ENCODE measurements at places on chromosomes 2 and 18.

DNA sequence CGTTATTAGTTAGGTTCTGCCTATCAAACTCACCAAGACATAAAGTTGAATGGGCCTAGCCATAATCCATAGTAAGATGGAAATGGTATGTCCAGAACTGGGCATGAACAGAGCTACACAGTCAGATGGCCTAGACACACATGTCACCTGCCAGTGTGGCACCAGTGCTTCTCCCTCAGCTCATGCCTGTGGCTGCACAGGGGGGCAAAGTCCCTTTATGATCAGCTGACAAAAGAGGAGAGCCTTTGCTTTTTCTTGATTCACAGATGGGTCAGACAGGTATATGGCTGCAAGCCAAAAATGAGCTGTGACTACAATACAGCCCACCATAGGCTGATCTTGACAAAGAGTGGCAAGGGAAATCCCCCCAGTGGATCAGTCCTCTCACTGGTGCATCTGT, 28.3 kb upstream of the STARD7 start:
- DNase-seq, result no peak

GRCh38 chr2:20603791-20604190, 47.1 kb downstream of the HS1BP3 start:
- no peak for DNase-seq

GRCh38 chr2:241957276-241957675, 87.7 kb downstream of the RTP5 start:
- DNase-seq, result no peak

DNA sequence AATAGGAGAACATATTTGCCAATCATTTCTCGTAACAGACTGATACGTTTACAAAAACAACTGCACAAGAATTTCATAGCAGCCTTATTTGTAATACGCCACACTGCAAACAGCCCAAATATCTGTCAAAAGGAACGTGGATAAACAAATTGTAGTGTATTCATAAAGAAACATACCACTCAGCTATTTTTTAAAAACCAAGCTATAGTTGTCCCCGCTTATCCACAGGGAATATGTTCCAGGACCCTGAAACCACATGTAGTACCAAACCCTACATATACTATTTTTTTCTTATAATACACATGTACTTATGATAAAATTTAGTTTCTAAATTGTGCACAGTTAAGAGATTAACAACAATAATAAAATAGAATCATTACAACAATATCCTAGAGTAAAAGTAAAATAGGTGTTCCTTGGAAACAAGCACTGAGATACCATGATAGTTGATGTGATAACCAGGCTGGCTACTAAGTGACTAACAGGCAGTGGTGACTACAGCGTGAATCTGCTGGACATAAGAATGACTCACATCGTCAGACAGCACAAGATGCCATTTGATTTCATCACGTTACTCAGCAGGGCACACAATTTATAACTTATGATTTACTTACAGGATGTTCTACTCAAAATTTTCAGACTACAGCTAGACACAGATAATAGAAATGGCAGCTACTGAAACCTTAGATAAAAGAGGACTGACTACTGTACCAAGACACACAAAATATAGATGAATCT, 367.4 kb downstream of the NCKAP5 start:
- DNase-seq, result no peak

- DNase-seq, result no peak
These were observed 827.7 kb downstream of the SOCS6 start for GRCh38 chr18:71116535-71116934.

DNA sequence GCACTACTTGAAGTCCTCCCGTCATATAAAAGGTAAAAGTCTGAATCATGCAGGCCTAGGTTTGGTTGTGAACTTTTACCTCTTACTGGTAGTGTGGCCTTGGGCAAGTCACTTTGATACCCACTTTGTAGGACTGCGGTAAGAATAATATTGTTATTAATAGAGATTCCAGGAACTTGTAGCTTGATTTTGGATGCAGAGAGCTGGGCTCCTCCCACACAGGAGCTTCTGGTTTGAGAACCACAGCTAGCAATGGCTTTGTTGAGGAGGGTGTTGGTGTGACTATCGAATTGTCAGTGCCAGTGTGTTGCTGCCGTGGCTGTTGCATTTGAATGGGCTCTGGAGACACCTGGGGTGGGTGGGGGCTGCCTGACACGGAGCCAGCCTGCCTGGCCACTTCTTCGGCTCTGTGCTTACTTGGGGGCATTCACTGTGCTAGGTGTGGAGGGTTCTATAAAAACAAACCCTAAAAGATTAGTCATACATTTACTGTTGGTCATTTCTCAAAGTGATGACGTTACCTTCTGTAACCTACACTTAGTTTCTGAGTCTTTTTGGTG, 38.5 kb downstream of the ASAP2 start:
- no peak for DNase-seq

GRCh38 chr2:155840661-155841060, 491.9 kb downstream of the NR4A2 start:
- DNase-seq, result no peak

DNA sequence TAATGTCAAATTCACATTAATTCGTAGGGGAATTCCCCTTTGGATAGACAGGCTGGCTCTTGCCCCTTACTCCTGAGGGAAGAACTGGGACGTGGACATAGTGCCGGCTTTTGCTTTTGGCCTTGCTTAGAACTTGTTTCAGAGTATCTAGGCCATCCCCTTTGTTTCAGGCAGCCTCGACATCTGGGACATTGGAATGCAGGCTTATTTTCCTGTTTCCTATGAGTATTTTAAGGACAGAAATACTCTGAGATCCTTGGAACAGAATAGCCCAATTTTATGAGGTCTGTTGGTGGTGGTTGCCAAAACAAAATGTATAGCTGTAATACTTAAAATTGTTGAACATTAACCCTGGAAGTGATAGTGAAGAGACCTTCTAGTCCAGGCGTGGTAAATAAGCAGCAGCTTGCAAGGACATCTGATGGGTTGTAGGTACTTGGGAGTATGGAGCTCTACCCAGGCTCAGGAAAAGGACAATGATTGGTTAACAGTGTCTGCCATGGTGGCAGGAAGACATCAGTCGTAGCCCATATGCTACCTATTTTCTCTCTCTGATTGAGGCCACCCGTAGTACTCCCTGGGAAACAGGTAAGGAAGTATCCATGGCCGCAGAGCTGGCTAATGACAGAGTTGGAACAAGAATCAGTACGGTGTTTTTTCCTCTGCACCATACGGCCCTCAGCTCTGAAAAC, 112.4 kb downstream of the CDK15 start:
- DNase-seq, result no peak

- no peak for DNase-seq
These were observed 72.9 kb downstream of the TMEM182 start for GRCh38 chr2:102834523-102835273.

DNA sequence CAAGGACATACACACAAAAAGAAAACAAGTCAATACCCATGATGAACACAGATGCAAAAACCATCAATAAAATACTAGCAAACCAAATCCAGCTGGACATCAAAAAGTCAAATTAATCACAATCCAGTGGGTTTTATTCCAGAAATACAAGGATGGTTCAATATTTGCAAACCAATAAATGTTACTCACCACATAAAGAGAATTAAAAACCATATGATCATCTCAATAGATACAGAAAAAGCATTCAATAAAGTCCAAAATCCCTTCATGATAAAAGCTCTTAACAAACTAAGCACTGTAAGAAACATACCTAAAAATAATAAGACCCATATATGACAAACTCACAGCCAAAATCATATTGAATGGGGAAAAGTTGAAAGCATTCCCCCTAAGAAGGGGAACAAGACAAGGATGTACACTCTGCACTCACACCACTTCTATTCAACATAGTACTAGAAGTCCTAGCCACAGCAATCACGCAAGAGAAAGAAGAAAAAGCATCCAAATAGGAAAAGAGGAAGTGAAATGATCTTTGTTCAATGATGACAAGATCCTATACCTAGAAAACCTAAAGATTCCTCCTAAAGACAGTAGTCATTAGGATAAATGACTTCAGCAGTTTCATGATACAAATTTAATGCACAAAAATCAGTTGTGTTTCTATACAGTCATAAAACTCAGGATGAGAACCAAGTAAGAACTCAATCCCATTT, 62.6 kb downstream of the TRAPPC8 start:
- DNase-seq, result no peak

DNA sequence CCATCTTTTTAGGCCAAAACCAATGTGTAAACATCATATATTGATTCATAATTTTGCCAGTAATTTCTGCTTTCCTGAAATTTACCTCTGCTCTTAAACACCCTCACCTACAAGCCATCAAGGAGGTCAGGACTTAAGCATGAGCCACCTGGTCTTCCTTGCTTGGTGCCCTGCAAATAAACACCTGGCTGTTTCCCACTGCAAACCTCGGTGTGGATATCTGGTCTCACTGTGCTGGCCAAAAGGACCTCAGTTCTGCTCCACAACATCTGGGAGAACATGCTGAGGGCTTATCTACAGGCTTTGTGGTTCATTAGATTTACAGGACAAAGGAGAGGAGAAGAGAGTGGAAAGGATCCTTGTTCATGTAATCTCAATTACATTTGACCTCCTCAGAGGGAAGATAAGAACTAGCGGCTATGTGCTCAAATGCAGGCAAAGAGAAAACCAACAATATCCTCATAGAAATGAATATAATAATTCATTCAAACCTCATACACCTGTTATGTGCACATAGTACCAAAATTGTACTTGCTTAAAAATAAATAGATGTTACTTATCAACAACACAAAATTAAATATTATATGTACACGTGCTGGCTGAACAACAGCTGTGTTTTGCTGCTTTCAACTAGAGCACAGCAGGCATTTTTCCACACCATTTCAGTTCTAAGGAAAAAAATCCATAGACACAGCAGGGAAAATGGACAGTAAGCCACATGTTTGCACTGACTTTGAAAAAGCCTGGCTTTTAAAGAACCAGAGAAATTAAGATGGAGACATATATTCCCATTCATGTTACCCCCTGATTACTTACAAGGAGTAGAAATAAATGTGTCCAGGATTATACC, 465.1 kb downstream of the LPIN1 start:
- no peak for DNase-seq

DNA sequence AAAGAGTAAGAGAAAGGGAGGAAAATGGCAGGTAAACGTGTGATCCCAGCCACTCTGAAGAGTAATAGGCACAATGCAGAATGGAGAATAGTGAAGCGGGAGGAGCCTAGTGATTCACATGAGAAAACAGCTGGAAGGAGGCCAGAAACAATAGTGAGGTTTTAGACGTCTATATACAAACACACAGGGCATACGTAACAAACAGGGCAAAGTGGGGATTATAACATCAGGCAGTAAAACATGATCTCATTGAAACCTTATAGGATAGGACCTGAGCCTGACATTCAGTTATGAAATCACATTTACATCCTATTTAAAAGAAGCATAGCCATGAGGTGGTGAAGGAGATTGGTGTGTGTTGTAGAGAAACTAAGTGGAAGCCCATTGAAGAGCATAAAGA, 33.0 kb upstream of the GATA6 start:
- DNase-seq, result no peak

- no peak for DNase-seq
These were observed 253.0 kb upstream of the CNTNAP5 start for GRCh38 chr2:123771928-123772632.

- peak; percentile 9 for DNase-seq
These were observed 161.1 kb downstream of the ARL4C start for GRCh38 chr2:234335661-234336228.

GRCh38 chr2:10380048-10380926, 67.8 kb downstream of the ODC1 start:
- DNase-seq, result no peak

DNA sequence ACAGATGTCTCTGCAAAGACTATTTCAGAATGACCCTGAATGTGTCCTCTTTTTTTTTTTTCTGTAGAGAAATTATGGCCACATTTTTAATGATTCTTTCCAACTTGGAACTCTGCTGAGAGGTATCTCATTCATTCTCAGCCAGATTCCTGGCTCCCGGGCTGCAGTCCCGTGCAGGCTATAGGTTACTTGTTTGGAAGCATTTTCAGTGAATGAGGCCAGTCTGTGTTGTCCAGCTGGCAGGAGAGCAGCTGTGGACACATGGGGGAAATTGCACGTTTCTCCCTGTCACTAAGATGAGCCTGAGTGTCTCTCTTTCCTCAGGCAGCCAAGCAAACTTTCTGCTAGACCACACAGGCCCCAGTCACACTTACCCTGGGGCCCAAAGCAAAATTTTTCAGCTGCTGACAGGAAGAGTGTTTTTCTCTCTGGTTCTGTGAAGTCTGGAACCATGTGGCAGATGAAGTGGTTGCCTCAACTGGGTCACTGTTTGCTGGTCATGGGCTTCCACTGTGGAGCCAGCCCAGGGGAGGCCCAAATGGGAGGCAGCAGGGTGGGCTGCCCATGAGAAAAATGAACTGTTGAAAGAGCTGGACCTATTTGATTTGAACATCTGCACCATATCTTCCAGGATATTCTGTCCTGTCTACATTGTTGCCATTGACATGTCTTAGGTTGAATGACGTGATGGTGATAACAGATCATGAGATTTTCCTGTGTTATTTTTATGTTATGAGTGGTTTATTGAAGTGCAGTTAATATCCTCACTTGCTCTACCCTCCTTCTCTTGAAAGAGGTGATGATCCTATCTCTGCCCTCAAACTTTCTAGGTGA, 431.2 kb downstream of the LPIN1 start:
- DNase-seq, result no peak

GRCh38 chr2:43559391-43560230, 36.2 kb downstream of the THADA start:
- no peak for DNase-seq

DNA sequence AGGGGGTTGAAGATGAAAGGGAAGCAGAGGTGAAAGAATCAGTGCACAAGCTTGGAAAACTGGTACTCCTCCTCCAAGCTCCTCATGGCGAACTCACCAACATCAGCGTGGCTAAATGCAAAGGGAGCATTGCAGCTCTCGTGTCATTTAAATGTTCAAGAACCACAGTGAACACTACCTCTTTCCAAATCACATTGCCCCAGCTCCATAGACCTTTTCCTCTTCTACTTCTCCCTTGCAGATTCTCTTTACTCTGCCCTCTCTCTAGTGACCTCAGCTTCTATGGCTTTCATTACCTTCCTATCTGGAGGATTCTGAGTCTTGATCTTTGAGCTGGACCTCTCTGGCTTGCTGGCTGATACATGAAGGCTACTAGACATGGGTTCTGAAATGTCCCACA, 14.3 kb downstream of the EPB41L3 start:
- no peak for DNase-seq

DNA sequence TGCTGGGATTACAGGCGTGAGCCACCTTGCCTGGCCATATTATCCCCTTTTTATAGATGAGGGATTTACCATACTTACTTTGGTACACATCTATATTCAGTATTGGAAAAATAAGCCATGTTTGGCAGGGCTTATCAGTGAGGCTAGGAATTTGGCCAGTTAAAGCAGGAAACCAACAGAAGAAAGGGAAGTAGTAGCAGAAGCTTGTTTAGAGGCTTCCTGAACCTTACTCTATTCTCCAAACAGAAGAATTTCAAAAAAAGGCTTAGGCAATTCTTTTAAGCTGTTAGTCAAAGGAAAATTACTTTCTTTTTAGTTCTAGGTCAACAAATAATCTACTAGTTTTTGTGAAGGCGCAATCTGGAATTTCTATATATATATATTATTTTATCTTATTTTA, 3.2 kb upstream of the GLS start:
- no peak for DNase-seq

GRCh38 chr2:155070489-155070888, 372.0 kb downstream of the KCNJ3 start:
- no peak for DNase-seq

GRCh38 chr2:130385709-130386108, 29.9 kb downstream of the PTPN18 start:
- no peak for DNase-seq

GRCh38 chr2:189543367-189543766, 37.2 kb downstream of the SLC40A1 start:
- DNase-seq, result no peak
